ENCODE measurements at places on chromosomes 11 and 22.

GRCh38 chr11:3905080-3905953 is 49.9 kb downstream of the STIM1 start:
- no peak overlapping the region for H3K27ac ChIP-seq
- H3K27me3 ChIP-seq: no peaks in the 10 kb centered on the region
- no peak overlapping the region for H3K4me3 ChIP-seq
- no peaks in the 10 kb centered on the region for H3K36me3 ChIP-seq
- H3K4me1 ChIP-seq: peaks cover 66% of the 10 kb centered on the region

- H3K4me1 ChIP-seq: no peaks in the 10 kb centered on the region
- no peaks in the 10 kb centered on the region for H3K36me3 ChIP-seq
- no peak overlapping the region for H3K4me3 ChIP-seq
Observed at GRCh38 chr11:134110252-134110815, 41.5 kb downstream of the JAM3 start.

DNA sequence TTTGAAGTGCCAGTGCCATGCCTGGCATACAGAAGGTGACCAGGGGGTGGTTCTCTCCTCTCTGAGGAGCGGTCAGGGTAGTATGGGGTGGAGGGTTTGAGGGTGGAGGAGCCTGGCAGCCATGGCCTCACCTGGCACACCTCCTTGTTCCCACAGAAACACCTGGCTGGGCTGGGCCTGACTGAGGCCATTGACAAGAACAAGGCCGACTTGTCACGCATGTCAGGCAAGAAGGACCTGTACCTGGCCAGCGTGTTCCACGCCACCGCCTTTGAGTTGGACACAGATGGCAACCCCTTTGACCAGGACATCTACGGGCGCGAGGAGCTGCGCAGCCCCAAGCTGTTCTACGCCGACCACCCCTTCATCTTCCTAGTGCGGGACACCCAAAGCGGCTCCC is 9.6 kb downstream of the SERPINH1 start:
- H3K27me3 ChIP-seq: no peaks in the 10 kb centered on the region
- DNase-seq: no peak
- peaks cover 34% of the 10 kb centered on the region for H3K36me3 ChIP-seq
- no peaks in the 10 kb centered on the region for H3K4me1 ChIP-seq

DNA sequence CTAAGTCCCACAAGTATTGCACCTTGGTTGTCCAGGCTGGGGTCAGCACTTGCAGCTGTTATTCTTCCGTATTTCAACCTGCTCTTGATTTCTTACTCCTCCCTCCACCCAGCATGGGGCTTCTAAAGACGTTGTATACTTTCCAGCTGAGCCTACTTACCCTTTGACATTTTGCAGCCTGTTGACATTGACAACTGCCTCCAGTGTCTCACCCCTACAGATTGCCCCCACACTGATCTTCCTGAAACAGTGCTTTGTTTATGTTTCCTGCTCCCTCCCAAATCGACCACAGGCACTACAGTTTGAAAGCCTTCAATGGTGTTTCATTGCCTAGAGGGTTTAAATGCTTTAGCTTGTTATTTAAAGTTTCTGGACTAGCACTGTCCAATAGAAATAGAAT is 56.6 kb downstream of the FAM83F start:
- no peak overlapping the region for H3K27ac ChIP-seq
- no peak overlapping the region for H3K4me3 ChIP-seq
- peaks cover 80% of the 10 kb centered on the region for H3K4me1 ChIP-seq
- no peak for DNase-seq

DNA sequence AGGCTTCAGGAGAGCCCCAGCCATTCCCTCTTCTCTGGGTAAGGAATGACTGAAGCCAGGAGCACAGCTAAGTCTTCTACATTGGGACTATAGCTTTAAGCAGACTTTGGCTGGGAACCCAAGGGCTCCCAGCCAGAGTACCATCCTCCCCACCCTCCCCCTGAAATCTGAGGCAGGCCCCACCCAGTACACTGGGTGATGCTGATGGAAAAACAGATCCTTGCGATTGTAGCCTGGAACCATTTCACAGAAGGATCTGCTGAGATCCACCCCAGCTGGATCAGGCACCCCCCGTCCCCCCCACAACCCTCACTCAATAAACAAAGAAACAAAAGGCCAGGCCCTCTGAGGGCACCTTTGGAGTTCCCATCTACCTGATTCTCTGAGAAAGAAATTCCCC is 39.8 kb downstream of the IL18BP start:
- peak overlapping the region; percentile 91 for H3K27ac ChIP-seq
- peaks cover 30% of the 10 kb centered on the region for H3K36me3 ChIP-seq
- H3K27me3 ChIP-seq: no peaks in the 10 kb centered on the region
- H3K4me1 ChIP-seq: peaks cover 78% of the 10 kb centered on the region
- no peak for DNase-seq
- peak overlapping the region; percentile 75 for H3K4me3 ChIP-seq

- no peaks in the 10 kb centered on the region for H3K36me3 ChIP-seq
- H3K27me3 ChIP-seq: peaks cover 36% of the 10 kb centered on the region
- H3K4me1 ChIP-seq: peaks cover 17% of the 10 kb centered on the region
- H3K27ac ChIP-seq: no peak overlapping the region
Observed at GRCh38 chr11:64036087-64037026, 626 bp downstream of the FLRT1 start.

DNA sequence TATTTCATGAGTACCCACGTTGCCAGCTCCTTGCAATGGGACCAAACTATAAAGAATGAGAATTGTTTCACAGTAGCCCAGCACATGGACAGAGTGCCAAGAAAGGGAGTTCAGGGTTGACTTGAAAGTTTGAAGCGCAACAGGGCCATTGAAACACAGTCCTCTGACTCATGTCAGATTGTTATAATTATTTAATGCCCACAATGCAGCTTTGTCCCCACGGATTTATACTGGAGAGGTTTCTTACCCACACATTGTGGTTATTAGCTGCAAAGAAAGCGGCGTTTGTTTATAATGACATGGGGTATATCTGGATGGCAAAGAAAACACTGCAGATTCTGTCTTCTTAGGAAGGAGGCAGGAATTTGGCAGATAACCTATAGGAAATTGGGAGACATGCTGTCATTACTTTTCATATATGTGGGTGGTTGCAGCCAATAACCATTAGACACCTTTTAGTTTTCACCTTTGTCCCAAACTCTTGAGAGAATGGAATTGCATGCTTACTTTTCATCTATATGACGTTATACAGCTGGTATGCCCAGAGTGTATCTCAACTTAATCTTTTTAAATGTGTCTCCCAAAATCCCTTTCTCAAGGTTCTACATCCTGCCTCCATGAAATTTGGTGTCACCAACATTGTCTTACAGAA is 143.6 kb downstream of the TEAD1 start:
- H3K4me3 ChIP-seq: no peak overlapping the region
- no peaks in the 10 kb centered on the region for H3K4me1 ChIP-seq
- no peak for DNase-seq
- H3K36me3 ChIP-seq: no peaks in the 10 kb centered on the region
- no peak overlapping the region for H3K27ac ChIP-seq

- no peak for DNase-seq
- no peak overlapping the region for H3K4me3 ChIP-seq
- H3K36me3 ChIP-seq: no peaks in the 10 kb centered on the region
- H3K27me3 ChIP-seq: no peaks in the 10 kb centered on the region
- H3K4me1 ChIP-seq: no peaks in the 10 kb centered on the region
Observed at GRCh38 chr22:48433647-48434046, 1394.0 kb downstream of the BRD1 start.

GRCh38 chr11:131593301-131593700 is 222.9 kb downstream of the NTM start:
- no peaks in the 10 kb centered on the region for H3K27me3 ChIP-seq
- H3K4me1 ChIP-seq: no peaks in the 10 kb centered on the region
- no peak overlapping the region for H3K4me3 ChIP-seq
- no peaks in the 10 kb centered on the region for H3K36me3 ChIP-seq
- H3K27ac ChIP-seq: no peak overlapping the region

GRCh38 chr22:37496651-37497050 is 10.5 kb upstream of the MFNG start:
- H3K36me3 ChIP-seq: no peaks in the 10 kb centered on the region
- H3K4me3 ChIP-seq: no peak overlapping the region
- H3K27ac ChIP-seq: no peak overlapping the region
- no peak for DNase-seq

DNA sequence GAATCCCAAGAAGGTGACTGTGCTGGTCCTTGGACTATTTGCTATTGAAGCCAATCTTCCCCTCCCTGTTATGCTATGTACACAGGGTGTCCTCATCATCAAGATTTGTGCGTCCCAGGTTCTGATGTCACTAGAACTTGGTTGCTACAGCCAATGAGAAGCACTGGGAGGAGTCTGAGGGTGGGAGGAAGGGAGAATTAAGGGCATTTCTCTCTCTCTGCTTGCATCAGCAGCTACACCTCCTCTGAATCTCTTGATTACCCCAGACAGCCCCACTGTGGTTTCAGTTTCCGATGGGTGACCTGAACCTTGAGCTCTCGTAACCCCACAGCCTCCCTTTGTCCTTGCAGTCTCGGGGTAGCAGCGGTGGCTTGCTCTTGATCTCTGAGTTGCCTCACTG is 212.4 kb upstream of the SESN3 start:
- no peak overlapping the region for H3K27ac ChIP-seq
- no peaks in the 10 kb centered on the region for H3K27me3 ChIP-seq
- DNase-seq: no peak

- no peaks in the 10 kb centered on the region for H3K36me3 ChIP-seq
- H3K27ac ChIP-seq: no peak within 1 kb of the TSS
- H3K4me3 ChIP-seq: no peak within 1 kb of the TSS
- no peaks in the 10 kb centered on the region for H3K27me3 ChIP-seq
Observed at GRCh38 chr11:4704054-4704789, at the start of gene MMP26. MMP26 (plus strand) TSS chr11:4704784.

DNA sequence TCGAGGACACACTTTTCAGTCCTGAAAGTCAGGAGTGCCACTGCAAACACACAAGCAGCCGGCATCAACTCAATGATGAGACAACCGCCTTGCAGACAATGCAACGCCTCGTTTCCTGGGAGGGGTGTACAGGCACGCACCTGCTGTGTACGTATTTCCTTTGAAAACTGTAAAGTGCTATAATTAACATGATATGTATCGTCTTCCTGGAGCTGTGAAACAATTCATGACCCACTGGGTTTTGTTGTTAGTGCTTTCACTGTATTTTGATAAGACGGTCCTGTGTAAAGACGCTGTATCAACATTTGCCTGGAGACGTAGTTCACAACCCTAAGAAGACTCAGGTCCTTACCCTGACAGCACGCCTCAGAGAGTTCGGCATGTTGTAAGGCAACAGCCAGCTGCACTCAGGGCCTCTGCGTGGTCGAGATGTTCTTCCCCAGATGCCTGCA is 105.7 kb upstream of the ANO1 start:
- no peaks in the 10 kb centered on the region for H3K27me3 ChIP-seq
- no peaks in the 10 kb centered on the region for H3K4me1 ChIP-seq
- H3K4me3 ChIP-seq: no peak overlapping the region
- H3K27ac ChIP-seq: no peak overlapping the region
- DNase-seq: peak; percentile 42

DNA sequence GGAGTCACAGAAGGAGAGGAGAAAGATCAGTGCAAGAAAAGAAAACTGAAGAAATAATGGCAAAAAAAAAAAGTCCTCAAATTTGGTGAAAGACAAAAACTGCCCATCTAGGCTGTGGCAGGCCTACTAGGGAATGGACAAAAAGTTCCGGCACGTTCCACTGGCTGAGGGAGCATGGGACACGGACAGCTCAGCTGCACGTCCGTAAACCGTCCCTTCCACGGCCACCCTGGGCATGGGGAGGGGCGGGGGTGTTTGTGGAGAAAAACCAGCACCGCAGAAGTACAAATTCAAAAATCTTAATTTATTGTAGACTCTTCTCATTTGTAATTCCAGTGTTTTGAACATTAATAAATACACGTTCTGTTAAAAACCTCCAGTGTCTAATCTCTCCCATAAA is 25.4 kb downstream of the TRMU start:
- H3K27me3 ChIP-seq: no peaks in the 10 kb centered on the region
- H3K4me1 ChIP-seq: no peaks in the 10 kb centered on the region
- no peak overlapping the region for H3K27ac ChIP-seq
- no peak overlapping the region for H3K4me3 ChIP-seq
- peaks cover 10% of the 10 kb centered on the region for H3K36me3 ChIP-seq

GRCh38 chr11:32034680-32035079 is 56.2 kb upstream of the RCN1 start:
- H3K36me3 ChIP-seq: no peaks in the 10 kb centered on the region
- no peak overlapping the region for H3K27ac ChIP-seq
- no peaks in the 10 kb centered on the region for H3K27me3 ChIP-seq
- no peak overlapping the region for H3K4me3 ChIP-seq

GRCh38 chr11:120039039-120039438 is 98.9 kb downstream of the TRIM29 start:
- no peaks in the 10 kb centered on the region for H3K36me3 ChIP-seq
- no peaks in the 10 kb centered on the region for H3K27me3 ChIP-seq
- no peaks in the 10 kb centered on the region for H3K4me1 ChIP-seq
- H3K27ac ChIP-seq: no peak overlapping the region
- DNase-seq: no peak

GRCh38 chr11:69870766-69871165 is 51.5 kb upstream of the FGF3 start:
- H3K36me3 ChIP-seq: no peaks in the 10 kb centered on the region
- H3K4me1 ChIP-seq: no peaks in the 10 kb centered on the region
- no peak overlapping the region for H3K4me3 ChIP-seq
- no peak overlapping the region for H3K27ac ChIP-seq
- peaks cover under 1% of the 10 kb centered on the region for H3K27me3 ChIP-seq

DNA sequence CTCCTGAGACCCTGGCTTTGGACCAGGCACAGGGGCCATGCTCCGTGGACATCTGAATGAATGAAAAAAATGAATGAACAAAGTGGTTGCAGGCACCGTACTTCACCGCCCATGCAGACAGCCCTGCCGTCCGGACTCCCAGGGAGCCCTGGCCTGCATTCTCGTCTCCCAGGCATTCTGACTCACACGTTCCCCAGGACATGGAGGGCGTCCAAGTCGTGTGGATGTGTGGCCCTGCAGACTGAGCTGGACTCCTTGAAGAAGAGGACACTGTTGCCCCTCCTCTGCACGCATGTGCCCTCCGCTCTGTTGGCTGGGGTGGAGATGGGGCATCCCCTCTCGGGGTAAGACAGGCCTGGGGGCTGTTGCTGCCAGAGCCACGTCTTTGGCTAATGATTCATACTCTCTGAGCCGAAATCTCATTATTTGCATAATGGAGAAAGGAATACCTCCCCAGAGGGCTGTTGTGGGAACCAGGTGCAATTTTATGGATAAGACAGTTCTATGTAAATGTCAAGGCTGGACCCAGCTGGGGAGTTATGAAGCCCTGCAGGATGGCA is 49.7 kb downstream of the RTL6 start:
- H3K4me3 ChIP-seq: no peak overlapping the region
- peaks cover 11% of the 10 kb centered on the region for H3K4me1 ChIP-seq
- H3K36me3 ChIP-seq: no peaks in the 10 kb centered on the region
- H3K27me3 ChIP-seq: no peaks in the 10 kb centered on the region

- DNase-seq: no peak
- no peaks in the 10 kb centered on the region for H3K27me3 ChIP-seq
Observed at GRCh38 chr11:32450372-32450771, 15.0 kb upstream of the WT1 start.

DNA sequence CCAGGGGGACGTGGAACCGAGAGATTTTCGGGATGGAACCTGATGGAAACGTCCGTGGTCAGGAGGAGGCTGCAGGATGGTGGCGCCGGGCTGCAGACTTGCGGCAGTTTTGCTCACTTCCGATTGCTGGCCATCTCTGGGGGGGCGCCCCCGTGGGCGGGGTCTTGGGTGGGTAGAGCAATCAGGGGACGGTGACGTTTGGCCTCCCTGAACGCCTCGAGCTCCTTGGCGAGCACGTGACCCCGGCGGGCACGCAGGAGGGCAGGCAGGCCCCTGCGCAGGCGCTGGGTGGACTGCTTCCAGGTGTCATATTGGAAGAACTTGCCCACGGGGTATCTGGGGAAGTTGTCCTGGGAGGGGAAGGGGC is 6.3 kb downstream of the IGF2 start:
- peaks cover 42% of the 10 kb centered on the region for H3K27me3 ChIP-seq
- DNase-seq: no peak
- no peak overlapping the region for H3K4me3 ChIP-seq
- peaks cover 7% of the 10 kb centered on the region for H3K4me1 ChIP-seq

- no peak overlapping the region for H3K27ac ChIP-seq
- no peak for DNase-seq
- H3K4me3 ChIP-seq: no peak overlapping the region
Observed at GRCh38 chr11:15697437-15698236, 582.9 kb downstream of the INSC start.
